ENCODE measurements at places on chromosomes 1 and 21.

GRCh38 chr1:90970208-90970607 is 51.6 kb downstream of the ZNF644 start:
- no peak for DNase-seq

GRCh38 chr1:85088408-85088784 is 40.1 kb upstream of the MCOLN3 start:
- DNase-seq, result no peak

DNA sequence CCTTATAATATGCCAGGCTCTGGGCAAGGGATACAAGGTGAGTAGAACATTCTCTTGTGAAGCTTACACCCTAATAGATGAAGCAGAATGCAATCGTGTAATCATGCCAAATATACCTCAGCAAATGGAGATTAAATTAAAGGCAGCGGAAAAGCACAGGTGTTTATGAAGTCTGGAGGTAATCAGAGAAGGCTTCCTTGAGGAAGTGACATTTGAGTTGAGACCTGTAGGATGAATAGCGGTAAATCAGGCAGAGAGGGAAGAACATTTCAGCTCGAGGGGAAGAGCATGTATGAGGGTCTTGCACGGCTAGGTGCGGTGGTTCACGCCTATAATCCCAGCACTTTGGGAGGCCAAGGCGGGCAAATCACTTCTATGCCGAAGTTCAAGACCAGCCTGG is 13.5 kb downstream of the E2F2 start:
- DNase-seq, result no peak

DNA sequence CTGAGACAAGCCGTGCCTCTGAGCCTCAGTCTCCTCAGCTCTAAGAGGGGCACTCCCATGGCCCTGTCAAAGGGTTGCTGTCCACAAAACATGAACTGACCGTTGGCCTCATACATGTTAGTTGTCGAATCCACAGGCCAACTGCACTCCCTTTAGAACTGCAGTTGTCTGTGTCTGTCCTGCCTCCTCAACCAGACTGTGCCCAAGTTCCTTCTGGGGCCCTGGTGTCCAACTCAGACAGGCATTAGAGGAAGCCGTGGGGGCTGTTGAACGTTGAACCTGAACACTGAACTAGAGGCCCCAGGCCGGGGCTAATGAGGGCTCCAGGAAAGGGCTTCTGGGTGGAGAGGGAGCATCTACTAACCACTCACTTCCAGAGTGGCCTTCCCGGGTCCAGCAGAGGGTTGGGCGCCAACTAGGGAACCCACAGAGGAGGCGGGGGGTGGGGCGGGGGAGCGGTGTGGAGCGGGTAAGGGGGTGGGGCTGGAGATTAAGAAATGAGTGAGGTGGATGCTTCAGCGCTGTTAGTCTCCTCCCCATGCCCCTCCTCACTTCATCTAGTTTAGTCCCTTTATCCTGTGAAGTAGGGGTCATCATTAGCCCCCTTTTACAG is at the start of gene RAB42:
RAB42 (plus strand) TSS at position 558 of the 613 bp plus-strand sequence. CDS start 247 bp downstream, outside the sequence.
- no peak for DNase-seq

GRCh38 chr1:211133836-211134669 is at the start of gene KCNH1:
Gene KCNH1, minus strand, starts transcription at chr1:211134148. Its CDS starts 203 bp downstream, at chr1:211133945.
- DNase-seq, result peak; percentile 78

DNA sequence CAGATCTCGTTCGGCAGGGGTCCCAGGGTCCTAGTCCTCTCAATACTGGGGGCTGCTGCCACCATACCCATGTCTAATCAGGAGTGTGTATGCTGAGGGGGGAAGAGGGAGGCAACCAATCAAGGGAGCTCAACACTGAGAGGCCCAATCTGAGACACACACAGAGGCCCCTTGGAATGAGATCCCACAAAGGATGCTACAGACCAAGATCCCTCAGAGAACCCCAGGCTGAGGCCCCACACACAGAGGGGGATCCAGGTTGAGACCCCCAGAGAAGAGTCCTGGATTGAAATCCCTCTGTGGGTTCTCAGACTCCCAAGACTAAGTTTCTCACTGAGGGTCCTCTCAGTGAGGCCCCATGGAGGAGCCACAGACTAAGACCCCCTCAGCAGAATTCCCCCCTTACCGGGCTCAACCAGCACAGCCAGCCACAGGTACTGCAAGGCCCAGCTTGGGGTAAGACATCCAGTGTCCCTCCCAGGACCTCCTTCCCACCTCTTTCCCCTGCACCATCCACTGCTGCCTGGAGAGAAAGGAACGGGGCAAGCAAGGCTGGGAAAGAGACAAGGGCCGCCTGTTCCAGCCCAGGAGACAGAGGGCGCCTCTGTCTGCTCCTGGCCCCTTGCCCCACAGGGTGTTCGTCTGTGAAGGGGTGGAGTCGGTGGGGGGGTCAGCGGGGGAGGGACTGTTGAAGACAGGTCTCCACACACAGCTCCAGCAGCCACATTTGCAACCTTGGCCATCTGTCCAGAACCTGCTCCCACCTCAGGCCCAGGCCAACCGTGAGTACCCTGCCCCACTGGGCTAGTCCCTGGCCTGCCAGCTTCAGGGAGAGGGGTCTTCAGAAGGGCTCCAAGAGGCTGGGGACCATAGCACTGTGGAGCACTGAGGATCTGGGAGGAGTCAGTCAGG is at the start of gene S100A1:
S100A1 (plus strand) TSS at position 720 of the 912 bp plus-strand sequence. CDS start 2,088 bp downstream, outside the sequence.
- no peak for DNase-seq
